ENCODE measurements at places on chromosomes 2 and 18. TPM values are rescaled to one million over a fixed set of nuclear protein-coding genes. Genes with fewer than 3 reads are reported as not detected.
A peak's percentile ranks its signal among the peaks of the same experiment; 100 is the strongest.

DNA sequence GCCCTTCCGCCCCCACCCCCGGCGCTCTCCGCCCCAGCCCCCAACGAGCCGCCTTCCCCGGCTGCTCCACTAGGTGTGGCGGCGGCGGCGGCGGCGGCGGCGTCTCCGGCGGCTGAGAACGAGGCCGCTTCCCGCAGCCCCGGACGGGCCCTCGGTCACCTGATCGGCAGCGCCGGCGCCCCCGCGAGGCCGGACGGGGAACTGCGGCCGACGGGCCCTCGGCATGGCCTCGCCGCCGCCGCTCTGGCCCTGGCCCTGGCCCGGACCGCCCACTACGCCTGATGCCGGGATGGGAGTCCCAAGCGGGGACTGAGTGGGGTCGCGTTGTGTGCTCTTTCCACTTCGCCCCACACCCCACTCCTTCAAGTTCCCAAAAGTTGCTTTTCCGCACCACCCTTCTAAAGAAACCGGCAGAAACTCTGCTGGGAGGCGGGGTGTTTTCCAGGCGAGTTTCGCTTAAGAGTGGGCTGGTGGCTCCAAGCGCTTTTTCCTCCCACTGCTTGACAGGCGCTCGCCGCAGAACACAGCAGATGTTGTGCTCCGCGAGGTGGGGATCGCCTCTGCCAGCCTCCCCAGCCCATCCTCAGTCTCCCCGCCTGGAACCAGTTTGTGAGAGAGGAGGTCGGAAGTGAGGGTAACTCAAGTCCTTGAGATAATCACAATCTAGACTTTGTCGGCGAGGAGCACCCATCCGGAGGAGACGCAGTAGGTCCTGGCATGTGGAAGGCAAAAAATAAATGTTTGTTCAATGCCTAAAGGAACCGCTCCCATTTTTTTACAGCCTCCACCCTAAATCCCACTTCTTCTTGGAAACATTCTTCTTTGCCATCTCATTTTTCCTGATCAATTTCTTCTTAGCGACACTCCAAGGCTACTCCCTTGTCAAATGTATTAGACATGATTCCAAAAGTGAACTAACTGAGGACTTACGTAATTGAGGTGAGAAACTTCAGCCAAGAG, at the start of gene NCKAP1:
Gene NCKAP1 (minus strand): TSS at position 117 of the 960 bp plus-strand sequence. CDS start 358 bp downstream, outside the sequence.
- no peaks in the 10 kb centered on the region for H3K36me3 ChIP-seq
- H3K27me3 ChIP-seq: no peaks in the 10 kb centered on the region
- peak; percentile 94 for DNase-seq
- H3K27ac ChIP-seq: peak within 1 kb of the TSS; percentile 91

Gene GRP
- total RNA-seq: not detected

- no peaks in the 10 kb centered on the region for H3K36me3 ChIP-seq
- DNase-seq: no peak
- no peaks in the 10 kb centered on the region for H3K27me3 ChIP-seq
- H3K4me3 ChIP-seq: no peak overlapping the region
- H3K4me1 ChIP-seq: no peaks in the 10 kb centered on the region
Measured at GRCh38 chr2:95240556-95240955, 33.2 kb downstream of the ZNF892 start.

- H3K27me3 ChIP-seq: no peaks in the 10 kb centered on the region
- H3K4me1 ChIP-seq: no peaks in the 10 kb centered on the region
- H3K27ac ChIP-seq: no peak overlapping the region
- H3K36me3 ChIP-seq: no peaks in the 10 kb centered on the region
- H3K4me3 ChIP-seq: no peak overlapping the region
Measured at GRCh38 chr2:44135771-44136170, 32.9 kb upstream of the PPM1B start.

- H3K27ac ChIP-seq: no peak overlapping the region
- no peak for DNase-seq
- no peaks in the 10 kb centered on the region for H3K36me3 ChIP-seq
- no peak overlapping the region for H3K4me3 ChIP-seq
Measured at GRCh38 chr2:120859128-120859527, 123.5 kb downstream of the GLI2 start.

GRCh38 chr2:13046557-13047165, 329.9 kb downstream of the TRIB2 start:
- H3K36me3 ChIP-seq: no peaks in the 10 kb centered on the region
- no peaks in the 10 kb centered on the region for H3K27me3 ChIP-seq
- no peak for DNase-seq
- H3K4me1 ChIP-seq: no peaks in the 10 kb centered on the region

Gene PSD4
- 40.3 TPM for total RNA-seq

Gene OXER1
- total RNA-seq: 26.6 TPM

DNA sequence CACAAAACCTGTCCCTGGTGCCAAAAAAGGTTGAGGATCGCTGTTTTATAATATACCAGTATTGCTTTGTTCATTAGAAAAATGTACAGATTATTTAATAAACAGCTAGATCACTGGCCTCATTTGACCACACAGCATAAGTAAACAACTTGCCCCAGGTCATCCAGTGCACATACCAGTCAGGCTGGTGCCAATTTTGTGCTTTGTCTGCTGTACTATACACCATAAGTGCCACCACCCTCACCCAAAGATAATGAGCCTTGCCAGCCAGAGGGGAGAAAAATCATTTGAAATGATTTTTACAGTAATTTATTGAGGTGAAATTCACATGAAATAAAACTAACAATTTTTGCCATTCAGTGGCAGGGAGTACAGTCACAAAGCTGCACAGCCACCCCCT, 202.2 kb upstream of the TWIST2 start:
- H3K36me3 ChIP-seq: no peaks in the 10 kb centered on the region
- H3K4me3 ChIP-seq: no peak overlapping the region
- DNase-seq: no peak
- H3K27me3 ChIP-seq: no peaks in the 10 kb centered on the region
- no peak overlapping the region for H3K27ac ChIP-seq

GRCh38 chr2:169928463-169928864, 101.2 kb downstream of the UBR3 start:
- H3K36me3 ChIP-seq: no peaks in the 10 kb centered on the region
- H3K4me3 ChIP-seq: no peak overlapping the region
- H3K27ac ChIP-seq: no peak overlapping the region
- no peak for DNase-seq

DNA sequence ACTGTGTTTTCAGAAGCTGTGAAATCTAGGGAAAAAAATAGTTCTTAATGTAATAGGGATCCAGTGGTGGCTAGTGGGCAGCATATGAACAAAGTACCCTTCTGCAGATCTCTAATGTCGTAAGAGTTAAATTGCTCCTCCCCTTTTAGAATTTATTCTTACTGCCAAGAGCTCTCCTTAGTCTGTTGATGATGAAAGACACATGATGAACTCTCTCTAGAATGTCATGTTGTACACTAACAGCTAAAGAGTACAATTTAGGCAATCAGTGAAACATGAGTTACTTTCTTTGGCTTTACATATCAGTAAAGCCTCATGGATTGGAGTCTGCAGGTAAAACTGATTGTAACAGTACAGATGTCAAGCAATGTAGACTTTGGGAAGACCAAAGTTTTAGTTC, 84.2 kb downstream of the SLC39A10 start:
- no peak for DNase-seq
- H3K27me3 ChIP-seq: no peaks in the 10 kb centered on the region
- no peak overlapping the region for H3K27ac ChIP-seq
- no peaks in the 10 kb centered on the region for H3K36me3 ChIP-seq
- H3K4me3 ChIP-seq: no peak overlapping the region

Gene CSRNP3
- total RNA-seq: 2.0 TPM

GRCh38 chr2:59993726-59994125, 559.7 kb downstream of the BCL11A start:
- H3K27me3 ChIP-seq: no peaks in the 10 kb centered on the region
- no peak overlapping the region for H3K4me3 ChIP-seq
- DNase-seq: no peak
- no peaks in the 10 kb centered on the region for H3K36me3 ChIP-seq
- H3K4me1 ChIP-seq: no peaks in the 10 kb centered on the region

DNA sequence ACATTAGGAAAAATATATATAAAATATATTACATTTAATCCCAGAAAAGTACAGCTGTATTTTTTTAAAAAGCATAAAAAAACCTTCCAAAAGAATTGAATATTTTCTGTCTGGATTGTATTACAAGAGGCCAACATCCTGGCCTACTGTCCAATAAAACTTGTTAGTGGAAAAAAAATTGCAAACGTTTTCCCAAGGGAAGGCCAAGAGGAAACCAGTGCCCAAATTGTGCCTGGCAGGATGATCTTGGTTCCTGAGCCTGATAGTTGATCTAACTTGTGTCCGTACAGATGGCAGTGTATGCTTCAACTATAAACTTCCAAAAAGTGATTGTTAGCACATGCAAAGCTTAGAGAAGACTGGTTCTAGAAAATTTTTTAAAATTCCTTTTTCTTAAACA, 90.6 kb upstream of the LPIN2 start:
- DNase-seq: no peak
- no peaks in the 10 kb centered on the region for H3K4me1 ChIP-seq
- no peak overlapping the region for H3K27ac ChIP-seq
- peaks cover 8% of the 10 kb centered on the region for H3K36me3 ChIP-seq
- H3K4me3 ChIP-seq: no peak overlapping the region

DNA sequence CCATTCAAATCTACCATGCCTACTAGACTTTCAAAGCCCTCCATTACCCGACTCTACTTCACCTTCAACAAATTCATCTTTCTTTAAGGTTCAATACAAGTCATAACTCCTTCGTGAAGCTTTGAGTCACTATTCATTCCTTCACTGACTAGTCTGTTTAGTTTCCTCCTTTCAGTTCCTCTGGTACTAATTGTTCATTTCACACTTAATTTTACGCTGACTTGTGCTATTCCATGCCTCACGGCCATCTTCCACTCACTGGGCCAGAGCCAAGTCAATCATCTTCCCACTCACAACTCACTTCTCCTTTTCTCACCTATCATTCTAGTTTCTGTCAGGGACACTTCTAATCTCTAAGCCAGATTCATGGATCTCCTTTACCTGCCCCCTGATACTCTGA, 136.2 kb downstream of the MTX2 start:
- DNase-seq: no peak
- H3K27ac ChIP-seq: no peak overlapping the region
- no peak overlapping the region for H3K4me3 ChIP-seq
- no peaks in the 10 kb centered on the region for H3K36me3 ChIP-seq
- no peaks in the 10 kb centered on the region for H3K27me3 ChIP-seq

Gene AGPS
- total RNA-seq: 26.8 TPM

GRCh38 chr2:191638802-191639172, 39.1 kb upstream of the NABP1 start:
- H3K4me3 ChIP-seq: no peak overlapping the region
- no peaks in the 10 kb centered on the region for H3K27me3 ChIP-seq
- no peaks in the 10 kb centered on the region for H3K4me1 ChIP-seq
- H3K36me3 ChIP-seq: no peaks in the 10 kb centered on the region

DNA sequence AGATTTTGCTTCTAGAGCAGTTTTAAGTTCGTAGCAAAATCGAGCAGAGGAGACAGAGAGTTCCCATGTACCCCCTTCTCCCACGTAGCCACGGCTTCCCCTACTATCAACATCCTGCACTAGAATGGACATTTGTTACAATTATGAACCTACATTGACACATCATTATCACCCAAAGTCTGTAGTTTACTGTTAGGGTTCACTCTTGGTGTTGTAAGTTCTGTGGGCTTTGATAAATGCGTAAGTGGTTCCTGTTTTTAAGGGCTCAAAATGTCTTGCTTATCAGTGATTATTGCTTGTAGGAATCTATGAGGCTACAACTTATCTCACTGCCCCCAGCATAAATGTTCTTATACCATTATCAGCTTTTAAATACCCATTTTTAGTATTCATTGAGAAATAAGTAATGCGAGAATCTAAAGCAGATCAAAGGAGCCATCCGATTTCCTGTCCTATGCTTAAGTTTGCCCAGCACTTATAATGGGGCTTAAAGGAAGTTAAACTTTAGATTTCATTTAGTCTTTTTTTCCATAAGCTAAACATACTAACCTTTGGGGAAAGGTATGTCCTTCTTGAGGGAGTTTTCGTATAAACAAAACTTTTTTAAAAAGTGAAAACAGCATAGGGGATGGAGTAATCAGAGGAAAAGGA, 118.7 kb downstream of the HAUS1 start:
- no peak overlapping the region for H3K4me3 ChIP-seq
- H3K4me1 ChIP-seq: no peaks in the 10 kb centered on the region
- H3K27me3 ChIP-seq: no peaks in the 10 kb centered on the region
- H3K27ac ChIP-seq: no peak overlapping the region
- no peak for DNase-seq

- no peaks in the 10 kb centered on the region for H3K27me3 ChIP-seq
- no peak for DNase-seq
- H3K4me3 ChIP-seq: no peak overlapping the region
- H3K27ac ChIP-seq: no peak overlapping the region
- H3K36me3 ChIP-seq: no peaks in the 10 kb centered on the region
- no peaks in the 10 kb centered on the region for H3K4me1 ChIP-seq
Measured at GRCh38 chr2:119463990-119464389, 32.3 kb downstream of the TMEM37 start.

DNA sequence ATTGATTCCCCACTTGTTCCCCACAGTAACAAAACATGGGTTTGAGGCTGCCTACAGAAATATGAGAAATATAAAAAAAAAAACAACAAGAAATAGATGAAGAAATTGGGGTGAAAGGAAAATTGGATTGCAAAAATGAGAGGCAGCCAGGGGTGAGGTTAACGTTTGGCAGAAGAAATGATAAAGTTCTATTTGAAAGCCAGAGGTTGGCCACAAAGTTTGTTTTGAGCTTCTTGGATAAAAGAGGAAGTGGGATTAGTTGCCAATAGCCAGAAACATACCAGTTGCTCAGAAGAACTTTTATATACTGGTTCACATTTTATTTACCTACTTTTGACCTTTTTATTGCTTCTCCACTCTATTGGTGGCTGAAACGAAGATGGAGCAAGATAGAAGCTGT, 67.5 kb downstream of the FASTKD2 start:
- no peak for DNase-seq
- no peak overlapping the region for H3K27ac ChIP-seq
- H3K27me3 ChIP-seq: no peaks in the 10 kb centered on the region
- no peaks in the 10 kb centered on the region for H3K36me3 ChIP-seq
- no peaks in the 10 kb centered on the region for H3K4me1 ChIP-seq

Gene RBM44
- total RNA-seq: 0.24 TPM

Gene VWA3B
- total RNA-seq: 0.14 TPM

Gene MYO3B
- not detected for total RNA-seq

DNA sequence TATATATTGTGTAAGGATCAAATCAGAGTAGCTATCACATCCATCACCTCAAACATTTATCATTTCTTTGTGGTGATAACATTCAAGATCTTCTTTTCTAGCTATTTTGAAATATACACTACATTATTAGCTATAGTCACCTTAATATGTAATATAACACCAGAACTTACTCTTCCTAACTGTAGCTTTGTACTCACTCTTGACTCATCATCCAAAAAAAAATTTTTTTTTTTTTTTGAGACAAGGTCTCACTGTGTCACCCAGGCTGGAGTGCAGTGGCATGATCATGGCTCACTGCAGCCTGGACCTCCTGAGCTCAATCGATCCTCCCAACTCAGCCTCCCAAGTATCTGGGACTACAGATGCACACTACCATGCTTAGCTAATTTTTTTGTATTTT, 153.3 kb downstream of the EML6 start:
- H3K36me3 ChIP-seq: no peaks in the 10 kb centered on the region
- no peak overlapping the region for H3K4me3 ChIP-seq
- DNase-seq: no peak
- no peak overlapping the region for H3K27ac ChIP-seq
- no peaks in the 10 kb centered on the region for H3K27me3 ChIP-seq

- peak; percentile 91 for DNase-seq
- H3K4me1 ChIP-seq: no peaks in the 10 kb centered on the region
- no peaks in the 10 kb centered on the region for H3K36me3 ChIP-seq
- H3K27ac ChIP-seq: no peak overlapping the region
- H3K27me3 ChIP-seq: no peaks in the 10 kb centered on the region
Measured at GRCh38 chr2:1997409-1997808, 253.1 kb upstream of the PXDN start.
